NCI-H1092 (cell line): ENCODE measurements at places on chromosomes 6 and 20.
A peak's percentile ranks its signal among the peaks of the same experiment; 100 is the strongest.

GRCh38 chr6:118935978-118936703 is 1.2 kb upstream of the MCM9 start:
- no peak for DNase-seq

- DNase-seq: no peak
These were observed 141.2 kb downstream of the GRM4 start for GRCh38 chr6:34004706-34005105.

GRCh38 chr6:144993870-144994269 is 708.7 kb downstream of the UTRN start:
- DNase-seq: no peak

DNA sequence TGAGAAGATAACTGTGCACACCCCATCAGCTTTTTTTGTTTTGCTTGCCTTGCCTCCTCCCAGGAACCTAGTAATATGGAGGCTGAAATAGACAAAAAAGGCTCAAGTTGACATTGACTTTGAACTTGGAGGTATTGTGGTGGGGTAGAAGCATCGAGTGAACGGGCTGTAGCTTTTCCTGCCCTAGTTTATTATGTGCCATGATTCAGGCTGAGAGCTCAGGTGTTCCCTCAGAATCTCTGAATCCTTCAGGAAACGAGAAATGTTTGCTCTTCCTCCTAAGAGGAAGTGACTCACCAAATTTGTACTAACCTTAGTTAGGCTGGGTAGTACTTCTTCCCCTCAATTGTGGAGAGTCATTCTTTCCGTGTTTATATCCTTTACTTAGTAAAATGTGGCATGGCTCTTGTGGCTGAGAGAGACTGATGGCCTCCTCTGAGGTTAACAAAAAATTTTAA is 98.8 kb downstream of the SASH1 start:
- DNase-seq: no peak

GRCh38 chr20:37430044-37430443 is 84.1 kb downstream of the SRC start:
- DNase-seq: no peak

DNA sequence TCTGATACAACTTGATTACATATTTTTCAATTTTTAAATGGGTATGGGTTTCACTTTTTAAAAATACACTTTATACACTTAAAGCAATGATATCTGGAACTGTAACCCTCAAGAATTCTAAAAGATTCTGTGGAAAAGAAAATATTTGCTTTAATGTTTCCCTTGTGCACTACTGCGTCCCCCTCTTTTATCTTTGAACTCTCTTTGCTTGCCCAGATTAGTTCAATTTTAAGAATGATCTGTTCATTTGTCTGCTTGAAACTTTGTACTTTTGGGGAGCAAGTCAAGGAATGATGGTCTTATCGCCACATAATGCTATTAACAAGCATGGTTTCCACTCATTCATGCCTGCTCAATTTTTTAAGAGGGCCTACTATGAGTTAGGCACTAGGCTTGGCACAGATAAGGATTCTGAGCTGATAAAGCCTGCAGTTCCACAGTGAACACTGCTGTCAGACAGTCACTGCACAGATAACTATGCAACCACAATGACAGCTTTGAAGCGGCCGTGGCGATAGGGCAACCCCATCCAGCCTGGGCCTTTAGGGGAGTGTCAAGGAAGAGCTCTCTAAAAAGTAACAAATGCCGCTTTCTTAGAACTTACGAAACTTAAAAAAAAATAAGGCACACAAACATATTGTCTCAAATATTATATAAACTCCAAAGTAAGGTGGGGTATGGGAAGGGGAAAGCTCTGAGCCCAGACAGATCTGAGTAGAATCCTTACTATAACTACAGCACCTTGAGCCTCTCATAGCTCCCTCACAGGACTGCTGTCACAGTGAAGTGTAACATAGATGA is 29.7 kb downstream of the FYN start:
- no peak for DNase-seq

DNA sequence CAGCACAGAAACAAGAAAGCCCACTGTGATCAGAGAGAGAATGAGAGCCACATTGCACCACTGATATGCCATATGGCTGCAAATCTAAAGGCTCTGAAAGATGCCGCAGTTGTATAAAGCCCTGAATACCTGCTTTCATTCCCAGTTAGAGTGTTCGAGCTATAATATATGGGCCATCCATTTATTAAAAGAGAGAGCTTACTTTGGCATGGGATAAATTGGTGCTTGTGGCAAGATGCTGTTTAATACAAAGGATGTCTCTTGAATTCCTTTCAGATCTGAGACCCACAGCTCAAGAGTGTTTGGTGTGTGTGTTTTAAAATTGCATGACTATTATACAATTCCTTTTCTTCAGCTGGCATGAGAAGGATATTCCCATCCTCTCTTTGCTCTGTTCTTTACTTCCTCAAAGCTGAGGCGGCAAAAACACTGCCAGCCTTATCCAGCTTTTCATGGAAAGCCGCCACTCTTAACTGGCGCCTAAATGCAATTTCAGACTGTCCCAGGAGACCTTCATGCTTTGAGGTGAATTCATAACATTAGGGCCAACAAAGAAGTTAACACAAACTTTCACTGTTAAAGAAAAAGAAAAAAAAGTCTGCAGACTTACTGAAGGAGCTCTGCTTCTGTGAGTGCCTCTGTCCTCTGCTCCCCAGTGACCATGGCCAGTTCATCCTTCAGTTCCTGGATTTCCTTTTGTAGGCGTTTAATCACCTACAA is 147.6 kb downstream of the KIF6 start:
- no peak for DNase-seq

DNA sequence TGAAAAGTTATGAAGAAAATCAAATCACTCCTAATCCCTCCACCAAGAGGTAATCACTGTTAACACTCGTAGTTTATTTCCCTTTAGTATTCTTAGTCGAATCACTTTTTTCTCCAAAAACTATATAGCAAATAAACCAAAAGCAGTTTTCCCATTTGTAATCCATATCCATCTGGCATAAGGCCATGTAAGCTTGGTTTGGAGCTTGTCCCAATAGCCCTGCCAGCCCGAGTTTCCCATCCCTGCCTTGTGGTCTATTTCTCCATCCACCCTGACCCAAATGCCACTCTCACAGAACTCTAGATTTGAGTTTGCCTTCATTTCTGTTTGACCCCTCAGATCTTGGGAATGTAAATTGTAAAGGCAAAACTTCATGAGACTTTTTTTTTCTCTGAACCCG is 71.8 kb upstream of the DSP start:
- DNase-seq: no peak

GRCh38 chr6:89260310-89260709 is 43.2 kb upstream of the GABRR1 start:
- no peak for DNase-seq

DNA sequence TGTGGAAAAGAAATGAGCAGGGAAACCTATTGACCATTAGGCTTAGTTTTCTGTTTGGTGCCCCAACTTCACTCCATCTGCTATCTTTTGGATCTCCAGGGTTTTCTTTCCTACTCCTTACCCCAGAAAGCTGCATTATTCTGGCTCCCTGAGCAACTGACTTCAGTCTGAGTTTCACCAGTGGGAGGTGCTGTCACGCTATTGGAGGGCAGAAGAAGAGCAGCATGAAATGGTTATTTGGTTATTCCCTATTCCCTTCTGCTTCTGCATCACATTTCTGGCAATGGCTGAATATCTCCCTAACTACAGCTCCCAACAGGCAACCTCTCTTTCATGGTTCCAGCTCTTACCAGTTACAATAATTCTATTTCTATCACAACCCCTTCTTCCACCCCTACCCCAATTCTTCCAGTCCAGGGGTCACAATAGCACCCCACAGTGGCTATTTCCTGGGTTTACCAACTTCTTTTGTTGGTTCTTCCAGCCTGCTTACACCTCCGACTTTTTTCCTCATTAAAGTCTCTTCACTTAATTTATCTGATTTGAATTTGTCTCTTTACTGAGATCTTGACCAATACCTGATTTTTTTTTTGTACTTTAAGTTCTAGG is 311.5 kb downstream of the PLCB1 start:
- no peak for DNase-seq

DNA sequence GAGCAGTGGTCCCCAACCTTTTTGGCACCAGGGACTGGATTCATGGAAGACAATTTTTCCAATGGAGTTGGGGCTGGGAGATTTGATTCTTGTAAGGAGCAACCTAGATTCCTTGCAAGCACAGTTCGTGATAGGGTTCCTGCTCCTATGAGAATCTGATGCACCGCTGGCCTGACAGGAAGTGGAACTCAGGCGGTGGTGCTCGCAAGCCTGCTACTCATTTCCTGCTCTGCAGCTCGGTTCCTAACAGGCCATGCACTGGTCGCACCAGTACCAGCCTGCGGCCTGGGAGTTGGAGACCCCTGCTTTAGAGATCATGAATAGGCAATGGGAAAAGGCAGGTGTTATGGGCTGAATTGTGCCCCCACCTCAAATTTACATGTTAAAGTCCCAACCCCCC is 131.2 kb downstream of the PFDN4 start:
- DNase-seq: no peak

DNA sequence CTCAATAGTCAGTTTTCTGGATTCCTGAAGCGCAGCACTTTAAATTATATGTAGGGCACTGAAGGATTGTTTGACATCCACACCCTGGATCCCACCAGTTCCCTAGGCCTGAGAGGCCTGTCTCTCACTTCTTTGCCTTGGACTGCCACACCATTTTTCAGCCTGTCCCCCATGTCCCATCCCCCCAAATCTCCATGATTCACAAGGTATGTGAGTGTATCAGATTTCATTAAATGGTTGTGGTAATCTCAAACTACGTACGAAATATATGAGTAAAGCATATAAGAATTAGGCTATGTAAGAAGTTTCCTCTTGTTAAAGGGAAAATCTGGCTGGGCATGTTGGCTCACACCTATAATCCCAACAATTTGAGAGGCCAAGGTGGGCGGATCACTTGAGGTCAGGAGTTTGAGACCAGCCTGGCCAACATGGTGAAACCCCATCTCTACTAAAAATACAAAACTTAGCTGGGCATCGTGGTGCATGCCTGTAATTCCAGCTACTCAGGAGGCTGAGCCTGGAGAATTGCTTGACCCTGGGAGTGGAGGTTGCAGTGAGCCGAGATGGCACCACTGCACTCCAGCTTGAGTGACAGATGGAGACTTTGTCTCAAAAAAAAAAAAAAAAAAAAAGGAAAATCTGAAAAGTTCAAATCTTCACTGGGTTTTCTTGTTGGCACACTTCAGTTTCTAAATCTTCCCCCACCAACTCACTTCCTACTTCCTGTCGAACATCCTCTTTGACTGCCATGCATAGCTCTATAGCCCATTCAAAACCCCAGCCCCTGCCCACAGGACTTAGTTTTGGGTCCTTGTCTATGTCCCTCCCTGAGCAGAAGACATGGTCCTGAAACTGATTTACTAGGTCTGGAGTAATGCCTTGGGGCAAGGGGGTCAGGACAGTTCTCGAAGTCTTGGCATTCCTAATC is 97.3 kb upstream of the SHLD1 start:
- DNase-seq: no peak

GRCh38 chr6:130136798-130137197 is 86.0 kb downstream of the SAMD3 start:
- DNase-seq: no peak

DNA sequence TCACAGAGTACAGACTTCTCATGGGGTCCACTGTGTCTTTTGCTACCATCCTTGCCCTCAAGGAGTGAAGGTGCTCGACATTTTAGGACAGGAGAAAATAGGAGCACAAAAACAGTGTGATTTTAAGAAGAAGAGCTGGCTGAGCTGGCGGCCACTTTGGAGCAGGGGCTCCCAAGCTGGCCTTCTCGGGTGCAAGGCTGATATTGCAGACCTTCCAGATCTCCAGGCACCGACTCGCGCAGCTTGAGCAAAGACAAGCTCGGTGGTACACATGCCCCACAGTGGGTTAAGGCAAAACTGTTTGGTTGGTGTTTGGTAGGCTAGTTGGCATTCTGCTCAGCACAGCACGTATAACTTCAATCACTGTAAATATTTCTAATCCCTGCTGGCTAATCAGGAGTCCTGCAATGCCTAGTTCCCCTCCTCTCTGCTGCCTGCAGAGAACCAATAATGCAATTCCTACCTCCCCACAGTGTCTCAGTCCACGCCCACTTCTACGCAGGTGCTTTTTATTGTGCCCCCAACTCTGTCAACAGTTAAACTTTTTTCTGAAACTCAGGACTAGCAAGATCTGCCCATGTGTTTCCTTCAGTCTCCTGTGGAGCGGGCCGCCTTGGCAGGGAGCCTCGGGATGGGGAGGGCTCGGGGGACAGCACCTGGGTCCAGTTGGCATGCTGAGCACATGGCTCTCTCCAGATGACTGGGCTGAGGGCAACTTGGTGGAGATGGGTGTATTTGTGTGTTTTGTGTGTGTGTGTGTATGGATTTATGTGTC is 12.7 kb upstream of the SMOC2 start:
- peak; percentile 20 for DNase-seq

DNA sequence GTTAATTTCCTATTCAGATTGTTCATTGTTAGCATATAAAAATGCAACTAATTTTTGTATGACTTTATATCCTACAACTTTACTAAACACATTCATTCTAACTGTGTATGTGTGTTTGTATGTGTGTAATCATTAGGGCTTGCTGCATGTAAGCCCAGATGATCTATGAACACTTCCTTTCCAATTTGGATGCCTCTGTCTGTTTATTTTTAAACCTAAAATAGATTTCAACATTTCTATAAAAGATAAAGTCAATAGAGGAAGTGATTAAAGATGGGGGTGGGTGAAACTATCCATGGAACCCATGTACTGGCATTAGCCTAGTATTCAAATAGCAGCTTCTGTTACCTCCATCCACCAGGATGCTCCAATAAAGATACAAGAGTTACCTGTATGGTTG is 15.7 kb upstream of the AKAP12 start:
- DNase-seq: no peak

GRCh38 chr20:52340036-52340634 is 148.6 kb upstream of the ZFP64 start:
- no peak for DNase-seq

- no peak for DNase-seq
These were observed 275.1 kb upstream of the IMPG1 start for GRCh38 chr6:76347539-76347938.

GRCh38 chr20:48445827-48446226 is 382.0 kb downstream of the PREX1 start:
- DNase-seq: no peak

DNA sequence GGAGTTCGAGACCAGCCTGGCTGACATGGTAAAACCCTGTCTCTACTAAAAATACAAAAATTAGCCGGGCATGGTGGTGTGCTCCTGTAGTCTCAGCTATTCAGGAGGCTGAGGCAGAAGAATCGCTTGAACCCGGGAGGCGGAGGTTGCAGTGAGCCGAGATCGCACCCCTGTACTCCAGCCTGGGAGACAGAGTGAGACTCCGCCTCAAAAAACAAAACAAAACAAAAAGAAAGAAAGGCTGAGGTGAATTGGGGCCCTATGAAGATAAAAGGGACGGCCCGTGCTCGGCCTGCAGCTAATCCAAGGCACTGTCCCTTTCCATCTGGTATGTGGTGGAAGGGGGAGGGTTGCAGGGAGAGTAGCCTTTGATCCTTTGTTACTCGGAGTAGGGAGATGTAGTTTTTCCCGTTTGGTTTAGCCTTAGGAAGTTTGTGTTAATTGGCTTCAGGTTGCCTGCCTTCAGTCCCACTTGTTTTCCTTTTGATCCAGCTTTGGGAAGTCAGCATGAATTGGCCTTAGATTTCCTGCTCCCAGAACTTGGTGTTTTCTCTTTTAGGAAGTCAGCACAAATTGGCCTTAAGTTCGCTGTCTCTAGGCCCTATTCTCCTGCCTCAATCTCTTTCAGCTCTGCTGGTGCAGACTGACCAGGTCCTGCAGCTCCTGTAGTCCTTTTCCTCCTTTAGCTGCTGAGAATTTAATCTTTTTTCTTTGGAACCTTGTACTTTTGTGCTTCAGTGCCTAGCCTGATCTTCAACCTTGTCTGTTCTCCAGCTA is 36.1 kb upstream of the PAQR8 start:
- DNase-seq: no peak
